ENCODE measurements at places on chromosomes 12 and 14.
A peak's percentile ranks its signal among the peaks of the same experiment; 100 is the strongest.

DNA sequence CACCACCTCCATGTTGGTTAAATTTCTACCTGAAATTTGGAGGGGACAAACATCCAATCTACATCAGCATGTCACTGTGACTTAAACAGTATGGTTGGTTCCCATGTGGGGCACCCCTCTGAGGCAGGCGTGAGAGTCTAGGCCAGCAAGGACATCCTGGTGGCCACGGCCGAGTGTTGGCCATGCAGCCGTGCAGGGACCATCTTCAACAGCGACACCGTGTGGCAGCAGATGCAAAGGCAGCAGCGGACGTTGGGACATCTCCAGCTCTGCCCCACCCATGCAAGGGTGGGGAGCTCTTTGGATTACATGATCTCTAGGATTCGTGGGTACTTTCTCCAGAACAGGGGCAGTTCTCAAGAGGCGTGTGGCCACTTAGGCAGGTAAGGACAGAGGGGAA, 49.8 kb downstream of the NOC4L start:
- DNase-seq = no peak

GRCh38 chr12:7933255-7933726, 2.7 kb downstream of the SLC2A3 start:
- peak; percentile 71 for DNase-seq

- no peak for DNase-seq
Observed at GRCh38 chr14:89270439-89271227, 146.4 kb downstream of the FOXN3 start.

DNA sequence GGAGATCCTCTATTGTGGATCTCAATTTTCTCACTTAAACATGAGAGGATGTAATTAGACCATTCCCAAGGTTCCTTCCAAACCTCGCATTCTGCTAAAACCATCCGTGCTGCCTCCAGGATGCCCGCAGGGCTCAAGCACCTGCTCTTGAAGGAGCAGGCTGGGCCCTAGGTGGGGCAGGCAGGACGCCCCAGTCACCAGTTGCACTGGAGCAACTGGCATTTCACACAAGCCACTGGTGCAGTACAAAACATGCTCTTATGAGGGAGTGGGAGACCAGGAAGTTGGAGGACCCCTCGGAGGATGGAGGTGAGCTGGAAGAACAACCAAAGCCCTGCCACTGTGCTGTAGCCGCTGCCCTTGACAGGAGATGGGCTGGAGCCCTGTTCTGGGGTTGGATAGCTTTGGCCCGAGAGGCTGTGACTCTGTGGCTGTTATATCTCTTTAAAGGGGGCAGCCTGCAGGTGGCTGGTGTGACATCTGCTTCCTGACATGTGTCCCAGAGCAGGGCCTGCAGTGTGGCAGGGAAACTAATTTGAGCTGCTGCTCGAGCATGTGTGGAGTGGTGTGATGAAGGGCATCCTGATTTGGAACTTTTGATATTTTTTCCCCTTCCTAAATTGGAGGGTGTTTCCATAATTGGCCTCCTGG, 122.2 kb downstream of the CRACR2A start:
- DNase-seq = no peak

DNA sequence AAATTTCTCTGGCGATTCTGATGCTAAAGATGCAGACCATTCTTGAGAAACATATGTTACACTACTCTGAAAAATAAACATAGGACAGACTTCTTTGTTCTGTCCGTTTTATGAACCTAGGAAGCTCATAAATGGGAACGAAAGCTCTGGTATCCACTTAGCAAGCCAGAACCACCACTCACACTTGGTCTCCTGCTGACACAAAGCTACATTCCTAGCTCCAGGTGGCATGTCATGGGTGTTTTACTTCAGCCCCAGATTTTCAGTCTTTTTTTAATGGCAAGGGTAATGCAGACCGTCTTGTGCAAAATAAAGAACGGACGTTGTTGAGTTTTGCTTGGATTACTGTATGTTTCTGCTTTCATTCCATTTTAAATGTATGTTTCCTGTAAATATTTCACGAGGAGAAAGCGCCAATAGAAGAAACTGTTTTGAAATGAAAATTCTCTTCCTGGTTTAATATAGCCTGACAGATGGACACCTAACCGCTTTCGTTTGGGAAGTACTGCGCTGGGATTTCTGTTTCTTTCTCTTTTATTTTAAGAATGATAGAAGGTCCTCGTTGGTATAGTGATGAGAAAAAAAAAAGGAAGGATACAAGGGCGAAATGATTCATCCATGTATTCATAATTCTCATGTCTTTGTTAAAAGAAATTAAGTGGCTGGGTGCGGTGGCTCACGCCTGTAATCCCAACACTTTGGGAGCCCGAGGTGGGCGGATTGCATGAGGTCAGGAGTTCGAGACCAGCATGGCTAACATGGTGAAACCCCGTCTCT, 871 bp upstream of the COQ5 start:
- peak; percentile 62 for DNase-seq

GRCh38 chr12:57838594-57839302, 7.8 kb downstream of the CTDSP2 start:
- no peak for DNase-seq

GRCh38 chr14:22140633-22141032, 448.4 kb downstream of the DAD1 start:
- DNase-seq = no peak

- DNase-seq = no peak
Observed at GRCh38 chr12:39993268-39993667, 112.6 kb downstream of the SLC2A13 start.

- no peak for DNase-seq
Observed at GRCh38 chr14:59132796-59133494, 55.5 kb upstream of the DAAM1 start.

GRCh38 chr12:13250416-13250815, 53.9 kb downstream of the EMP1 start:
- DNase-seq = no peak

DNA sequence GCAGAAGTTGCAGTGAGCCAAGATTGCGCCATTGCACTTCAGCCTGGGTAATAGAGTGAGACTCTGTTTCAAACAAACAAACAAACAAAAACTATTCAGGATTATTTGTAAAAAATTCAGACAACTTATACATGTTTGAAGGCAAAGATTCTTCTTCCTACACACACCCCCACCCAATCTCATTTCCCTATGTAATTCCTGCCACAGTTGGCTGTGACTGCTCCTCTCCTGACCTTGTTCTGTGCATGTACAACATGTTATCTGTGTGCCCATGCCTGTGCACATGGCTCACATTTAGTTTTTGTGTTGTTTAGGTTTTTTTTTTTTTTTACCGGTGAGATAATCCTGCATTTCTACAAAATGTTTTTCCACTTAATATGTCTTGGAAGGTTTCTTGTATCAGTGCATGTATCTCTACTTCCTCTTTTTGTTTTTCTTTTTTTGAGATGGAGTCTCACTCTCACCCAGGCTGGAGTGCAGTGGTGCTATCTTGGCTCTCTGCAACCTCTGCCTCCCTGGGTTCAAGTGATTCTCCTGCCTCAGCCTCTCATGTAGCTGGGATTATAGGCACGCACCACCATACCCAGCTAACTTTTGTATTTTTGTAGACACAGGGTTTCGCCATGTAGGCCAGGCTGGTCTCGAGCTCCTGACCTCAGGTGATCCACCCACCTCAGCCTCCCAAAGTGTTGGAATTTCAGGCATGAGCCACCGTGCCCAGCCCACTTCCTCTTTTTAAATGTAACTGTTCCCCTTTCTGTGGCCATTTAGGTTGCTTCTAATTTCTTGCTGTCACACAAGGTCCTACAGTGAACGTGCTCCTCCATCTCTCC, 8.7 kb downstream of the CFAP251 start:
- DNase-seq = no peak

DNA sequence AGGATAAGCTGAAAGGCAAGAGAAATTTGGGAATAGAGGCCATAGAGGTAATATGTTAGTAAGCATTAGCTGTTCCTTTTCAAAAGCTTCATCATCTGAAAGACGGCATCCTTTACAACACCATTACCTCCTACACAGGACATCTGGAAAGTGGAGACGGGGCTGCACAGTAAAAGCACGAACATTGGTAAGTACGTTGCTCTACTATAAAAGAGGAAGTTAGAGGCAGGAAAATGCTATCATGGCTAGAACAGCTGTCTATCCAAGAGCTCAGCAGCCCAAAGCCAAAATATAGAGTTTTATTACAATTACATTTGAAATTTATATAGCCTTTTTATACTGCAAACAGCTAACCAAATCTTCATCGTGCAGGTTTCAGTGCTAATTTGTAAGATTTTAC, 172.3 kb upstream of the GRIP1 start:
- no peak for DNase-seq

DNA sequence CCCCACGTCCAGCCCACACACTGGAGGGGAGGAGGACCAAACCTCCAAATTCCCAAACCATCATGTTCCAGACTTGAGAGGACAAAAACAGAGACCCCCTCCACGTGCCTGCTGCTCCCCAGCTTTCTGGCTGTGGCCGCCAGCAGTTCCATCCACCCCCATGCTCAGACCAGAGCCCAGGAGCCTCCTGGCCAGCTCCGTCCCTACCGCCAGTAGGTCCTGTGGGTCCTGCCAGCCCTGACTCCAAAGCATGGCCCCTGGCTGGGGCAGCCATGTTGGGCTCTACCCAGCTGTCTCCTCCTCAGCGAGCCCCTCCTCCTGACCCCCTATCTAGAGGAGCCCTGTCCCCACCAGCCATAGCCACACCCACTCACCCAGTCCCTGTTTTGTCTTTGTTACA, 227.3 kb upstream of the RTL1 start:
- DNase-seq = no peak

DNA sequence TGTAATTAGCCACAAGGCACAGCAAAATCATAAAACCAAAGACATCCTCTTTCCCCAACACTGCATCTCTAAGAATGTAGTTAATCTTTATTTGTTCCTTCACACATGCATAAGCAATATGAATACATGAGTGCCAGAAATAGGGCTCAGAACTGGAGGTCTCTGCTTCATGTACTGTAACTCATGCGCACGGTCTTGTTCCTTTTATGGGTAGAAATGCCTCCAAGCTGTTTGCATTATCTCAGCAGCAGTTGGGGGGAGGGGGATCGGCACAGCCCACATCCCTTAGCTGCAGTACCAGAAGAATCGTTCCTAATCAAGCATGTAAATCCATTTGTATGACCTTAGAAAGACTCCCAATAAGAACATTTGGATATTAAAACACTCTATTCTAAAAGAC, 20.0 kb downstream of the RHOJ start:
- no peak for DNase-seq

DNA sequence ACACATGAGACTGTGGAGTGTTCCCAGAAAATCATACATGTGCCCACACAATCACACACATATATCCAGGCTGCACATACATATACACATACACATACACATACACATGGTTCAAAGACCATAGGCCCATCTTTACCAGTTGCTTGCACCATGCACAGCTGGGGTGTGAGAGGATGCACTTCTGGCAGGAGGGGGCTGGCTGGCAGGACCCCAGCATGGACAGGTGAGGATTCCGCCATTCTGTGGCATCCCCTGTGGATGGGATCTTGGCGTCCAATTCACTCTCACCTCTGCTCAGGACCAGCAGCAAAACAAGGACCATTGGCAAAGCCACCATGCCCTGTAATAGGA, 7.0 kb downstream of the ITGB7 start:
- no peak for DNase-seq

- peak; percentile 71 for DNase-seq
Observed at GRCh38 chr12:26126340-26127284, 1.8 kb upstream of the BHLHE41 start.

- DNase-seq = no peak
Observed at GRCh38 chr12:5792343-5792742, 152.7 kb downstream of the ANO2 start.

DNA sequence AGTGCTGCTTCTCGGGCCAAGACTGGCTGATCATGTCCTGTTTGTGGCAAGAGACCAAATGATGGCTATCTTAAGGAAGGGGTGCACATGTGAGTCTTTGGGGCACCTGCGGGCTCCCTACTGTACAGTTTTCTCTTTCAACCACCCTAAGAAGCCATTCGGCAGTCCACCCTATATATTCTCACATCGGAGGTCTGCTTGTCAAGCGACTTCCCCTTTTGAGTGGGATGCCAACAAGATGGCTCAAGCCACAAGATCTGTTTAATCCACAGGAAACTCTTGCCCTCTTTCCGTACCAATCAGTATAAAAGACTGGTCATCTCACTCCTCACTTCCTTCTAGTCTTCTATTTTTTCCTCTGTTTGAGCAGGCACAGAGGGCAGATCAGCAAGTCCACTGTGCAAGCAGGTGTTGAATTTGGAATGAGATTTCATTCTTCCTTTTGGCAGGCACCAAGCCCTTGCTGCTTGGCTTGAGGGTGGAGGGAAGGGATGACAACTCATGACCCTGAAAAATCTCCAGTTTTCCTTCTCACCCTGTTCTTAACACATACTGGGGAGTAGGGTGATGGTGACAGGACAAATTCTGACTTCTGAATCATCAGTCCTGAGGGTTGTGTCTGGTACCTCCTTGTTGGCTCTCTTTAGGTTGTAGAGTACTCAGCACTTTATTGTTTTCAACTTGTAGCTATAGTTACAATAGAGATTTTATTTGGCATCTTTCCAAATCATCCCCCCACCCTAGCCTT, 17.6 kb downstream of the LACRT start:
- DNase-seq = no peak

DNA sequence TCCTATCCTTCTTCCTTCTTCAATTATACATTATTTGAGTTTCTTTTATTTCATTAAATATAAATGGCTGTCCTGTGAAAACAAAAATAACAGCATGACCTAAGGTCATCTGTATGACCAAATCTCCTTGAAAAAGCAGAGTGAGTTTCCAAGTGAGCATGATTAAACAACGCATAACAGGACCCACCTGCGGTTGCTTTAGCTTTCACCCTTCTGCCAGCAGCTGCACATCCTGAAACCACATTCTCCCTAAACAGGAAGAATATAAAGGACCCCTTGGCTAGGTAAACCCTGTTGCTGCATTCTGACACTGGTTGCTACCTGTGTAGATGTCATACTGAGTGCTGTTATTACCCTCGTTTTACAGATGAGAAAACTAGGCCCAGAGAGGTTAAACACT, 42.8 kb upstream of the CPM start:
- no peak for DNase-seq

DNA sequence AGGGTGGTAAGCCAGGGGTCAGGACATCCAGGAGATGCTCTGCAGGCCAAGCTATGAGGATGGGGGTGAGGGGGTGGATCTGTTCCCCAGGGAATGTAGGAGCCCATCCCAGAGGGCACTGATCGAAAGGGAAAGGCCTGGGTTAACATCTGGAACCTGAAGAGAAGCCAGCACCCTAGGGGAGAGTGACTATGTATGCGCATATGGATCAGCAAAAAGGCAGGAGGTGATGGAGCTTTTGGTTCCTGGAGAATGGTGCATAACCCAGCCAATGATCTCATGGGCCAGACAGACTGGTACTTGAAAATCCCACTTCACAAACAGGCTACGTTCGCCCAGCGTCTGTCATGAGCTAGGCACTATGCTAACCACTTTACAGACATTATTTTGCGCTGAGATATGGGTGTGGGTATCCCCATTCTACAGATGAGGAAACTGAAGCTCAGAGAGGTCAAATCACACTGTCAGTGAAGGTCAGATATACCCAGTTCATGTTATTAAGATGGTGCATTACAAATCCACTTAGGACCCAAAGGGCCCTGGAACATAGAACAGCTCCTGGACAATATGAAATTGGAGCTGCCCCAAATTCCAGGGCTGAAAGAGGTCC, 1.6 kb downstream of the CCDC63 start:
- DNase-seq = no peak
